CD4-positive, alpha-beta T cell (primary cell): ENCODE measurements at places on chromosomes 1 and 21.

GRCh38 chr1:215603319-215603718 lies 36.2 kb downstream of the KCTD3 start:
- DNase-seq, result no peak

GRCh38 chr1:201080135-201080534 lies 32.1 kb downstream of the CACNA1S start:
- DNase-seq, result no peak

- DNase-seq, result no peak
These were observed 24.5 kb upstream of the GJA5 start for GRCh38 chr1:147784941-147785340.

DNA sequence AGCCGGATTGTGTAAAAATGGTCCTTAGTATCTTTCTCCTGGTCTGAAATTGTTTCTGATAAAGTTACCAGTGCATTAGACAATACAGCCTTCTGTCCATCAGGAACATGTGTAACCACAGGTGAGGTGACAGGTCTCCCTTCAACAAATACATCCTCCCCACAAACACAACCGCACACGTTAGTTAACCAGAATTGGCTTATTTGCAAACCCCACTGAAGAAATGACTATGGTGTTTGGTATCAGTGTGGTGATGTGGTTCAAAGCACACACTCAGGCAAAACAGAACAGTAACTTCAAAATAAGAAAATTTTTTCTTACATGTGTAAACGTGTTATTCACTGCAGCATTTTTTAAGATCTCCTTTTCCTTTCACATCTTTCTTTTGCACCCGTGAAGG lies 517.2 kb upstream of the NR5A2 start:
- no peak for DNase-seq

DNA sequence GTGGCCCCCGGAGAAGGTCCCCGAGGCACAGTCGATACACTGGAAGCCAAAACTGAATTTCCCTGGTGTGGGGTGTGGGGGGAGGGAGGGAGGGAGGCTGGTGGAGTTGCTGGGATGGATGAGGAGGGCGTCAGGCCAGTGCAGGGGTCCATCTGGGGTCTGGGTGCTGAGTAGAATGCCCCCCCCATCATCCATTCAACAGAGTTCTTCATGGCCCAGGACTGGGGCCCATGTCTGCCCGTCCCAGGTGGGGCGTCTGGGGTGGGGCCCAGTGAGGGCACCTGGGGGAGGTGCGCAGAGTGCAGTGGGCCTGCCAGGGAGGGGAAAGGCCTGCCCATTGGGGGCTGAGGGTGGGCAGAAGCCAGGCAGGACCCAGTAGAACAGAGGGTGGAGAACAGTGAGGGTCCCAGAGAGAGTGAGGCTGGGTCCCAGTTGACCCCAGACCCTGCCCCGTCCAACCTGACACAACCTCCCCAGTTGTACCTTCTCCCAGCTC lies 1.9 kb downstream of the TNFRSF18 start:
- no peak for DNase-seq

- no peak for DNase-seq
These were observed 11.2 kb downstream of the OR2W3 start for GRCh38 chr1:247906504-247907047.

GRCh38 chr21:42381347-42381984 lies 14.4 kb downstream of the TMPRSS3 start:
- no peak for DNase-seq

- DNase-seq, result no peak
These were observed 34.6 kb downstream of the TGFBR3 start for GRCh38 chr1:91851130-91852010.

GRCh38 chr21:45012662-45013259 lies 61.6 kb upstream of the ADARB1 start:
- no peak for DNase-seq

- DNase-seq, result no peak
These were observed 13.1 kb downstream of the SDC3 start for GRCh38 chr1:30895382-30895943.

- DNase-seq, result no peak
These were observed 281.2 kb upstream of the ST6GALNAC5 start for GRCh38 chr1:76585980-76586674.

DNA sequence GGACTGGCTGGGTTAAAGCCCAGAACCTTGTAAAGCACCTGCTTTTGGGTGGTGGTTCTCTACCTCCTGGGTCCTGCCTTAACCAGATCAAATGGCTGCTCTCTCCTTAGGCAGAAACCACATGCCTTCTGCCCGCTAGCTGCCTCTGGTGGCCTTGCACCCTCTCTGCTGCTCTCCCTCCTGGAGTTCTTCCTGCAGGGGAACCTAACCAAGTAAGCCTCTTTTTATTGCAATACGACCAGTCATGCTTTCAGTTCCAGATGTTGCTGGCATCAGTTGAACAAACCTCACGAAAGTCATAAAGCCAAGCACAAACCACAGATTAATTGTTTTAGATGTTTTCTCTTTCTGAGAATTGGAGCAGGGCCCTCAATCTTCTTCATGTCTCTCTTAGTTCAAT lies 118.9 kb downstream of the GDAP2 start:
- DNase-seq, result no peak

GRCh38 chr1:125065821-125066180 lies 3881.0 kb downstream of the SRGAP2C start:
- DNase-seq, result no peak

GRCh38 chr21:28239340-28239739 lies 753.3 kb downstream of the LTN1 start:
- no peak for DNase-seq

DNA sequence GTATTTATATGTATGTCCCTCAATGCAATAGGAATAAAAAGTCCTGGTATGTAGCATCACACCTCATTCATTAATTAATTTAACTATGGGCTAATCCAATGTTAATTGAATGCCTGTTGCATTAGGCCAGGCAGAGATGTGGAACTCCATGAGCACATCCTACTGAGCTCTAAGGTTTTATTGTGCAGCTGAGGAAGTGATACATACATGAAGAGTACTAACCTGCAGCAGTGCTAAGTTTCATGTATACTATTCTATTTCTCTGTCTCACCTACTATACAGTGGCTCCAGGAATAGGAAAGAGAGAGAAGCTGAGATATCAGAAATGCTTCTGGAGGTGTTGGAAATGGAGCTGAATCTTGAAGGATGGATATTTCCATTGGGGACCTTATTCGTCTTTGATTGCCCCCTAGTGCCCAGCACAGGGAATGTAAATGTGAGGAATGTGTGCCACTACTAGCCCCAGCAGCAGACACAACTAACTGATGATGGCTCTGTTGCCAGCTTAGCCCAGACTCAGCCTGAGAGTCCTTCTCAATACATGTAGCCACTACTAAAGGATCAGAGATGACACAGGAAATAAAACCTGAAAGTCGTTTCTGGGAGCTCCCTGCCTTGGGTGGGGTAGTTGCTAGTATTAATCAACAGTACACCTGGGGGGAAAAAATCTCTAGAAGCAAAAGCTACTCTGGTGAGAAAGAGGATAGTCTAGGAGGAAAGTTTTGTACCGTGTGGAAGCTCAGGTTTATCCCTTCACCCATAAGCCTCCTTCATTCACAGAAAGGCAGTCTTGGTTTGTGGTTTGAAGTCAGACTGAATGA lies 173.3 kb upstream of the FOXD3 start:
- DNase-seq, result no peak
